Muscle of arm (tissue), 14 donors: ENCODE measurements at places on chromosomes 2 and 18. TPM values are rescaled to one million over a fixed set of nuclear protein-coding genes. Genes with fewer than 3 reads are reported as not detected.

The IL36B gene
- polyA plus RNA-seq: not detected

GRCh38 chr2:105323111-105323510, 6.4 kb downstream of the TGFBRAP1 start:
- no peak for DNase-seq

DNA sequence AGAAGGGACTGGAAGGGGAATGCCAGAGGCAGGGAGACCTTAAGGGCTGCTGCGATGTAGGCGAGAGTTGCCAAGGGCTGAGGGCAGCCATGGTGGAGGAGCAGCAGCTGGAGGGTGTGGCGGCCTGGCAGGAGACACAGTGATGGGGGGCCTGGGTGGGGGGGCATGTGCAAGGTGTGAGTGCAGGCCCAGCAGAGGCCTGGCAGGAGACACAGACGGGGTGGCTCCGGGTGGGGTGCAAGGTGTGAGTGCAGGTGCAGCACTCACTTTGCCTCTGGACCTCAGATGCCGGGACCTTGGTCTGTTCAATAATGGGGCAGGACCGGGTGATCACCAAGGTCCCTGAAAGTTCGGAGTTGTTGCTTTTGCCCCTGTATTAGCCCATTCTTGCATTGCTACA, 76.2 kb upstream of the ODC1 start:
- no peak for DNase-seq

DNA sequence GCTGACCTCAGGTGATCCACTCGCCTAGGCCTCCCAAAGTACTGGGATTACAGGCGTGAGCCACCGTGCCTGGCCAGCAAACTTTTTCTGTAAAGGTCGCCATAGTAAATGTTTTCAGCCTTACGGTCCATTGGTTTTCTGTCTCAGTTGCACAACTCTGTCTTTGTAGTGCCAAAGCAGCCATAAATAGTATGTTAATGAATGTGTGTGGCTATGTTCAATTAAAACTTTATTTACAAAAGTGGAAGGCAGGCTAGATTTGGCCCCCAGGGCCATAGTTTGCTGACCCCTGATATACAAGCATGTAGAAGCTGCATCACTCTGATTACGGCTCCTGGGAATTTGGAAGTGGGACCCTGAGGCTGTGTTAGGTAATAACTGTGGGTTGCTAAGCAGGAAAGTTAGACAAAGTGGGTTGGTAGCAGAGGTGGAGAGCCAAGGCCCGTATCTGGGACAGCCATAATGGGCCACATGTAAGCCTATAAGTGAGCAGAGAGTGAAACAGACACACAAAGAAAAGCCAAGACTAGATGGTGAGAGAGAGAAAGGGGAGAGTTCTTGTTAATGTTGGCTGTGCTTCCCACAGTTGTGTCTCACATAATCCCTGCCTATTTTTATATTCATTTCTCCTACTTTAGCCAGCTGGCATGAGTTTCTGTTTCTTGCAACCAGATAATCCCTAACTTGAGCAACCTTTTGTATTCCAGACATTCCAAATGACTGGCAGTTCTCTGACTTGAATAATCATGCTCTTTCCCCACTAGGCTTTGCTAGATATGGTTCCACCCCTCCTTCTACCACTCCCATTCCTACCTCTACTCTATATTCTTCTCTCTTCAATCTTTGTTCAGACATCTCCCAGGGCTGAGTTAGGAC, 223.3 kb upstream of the STON1 start:
- DNase-seq: no peak

DNA sequence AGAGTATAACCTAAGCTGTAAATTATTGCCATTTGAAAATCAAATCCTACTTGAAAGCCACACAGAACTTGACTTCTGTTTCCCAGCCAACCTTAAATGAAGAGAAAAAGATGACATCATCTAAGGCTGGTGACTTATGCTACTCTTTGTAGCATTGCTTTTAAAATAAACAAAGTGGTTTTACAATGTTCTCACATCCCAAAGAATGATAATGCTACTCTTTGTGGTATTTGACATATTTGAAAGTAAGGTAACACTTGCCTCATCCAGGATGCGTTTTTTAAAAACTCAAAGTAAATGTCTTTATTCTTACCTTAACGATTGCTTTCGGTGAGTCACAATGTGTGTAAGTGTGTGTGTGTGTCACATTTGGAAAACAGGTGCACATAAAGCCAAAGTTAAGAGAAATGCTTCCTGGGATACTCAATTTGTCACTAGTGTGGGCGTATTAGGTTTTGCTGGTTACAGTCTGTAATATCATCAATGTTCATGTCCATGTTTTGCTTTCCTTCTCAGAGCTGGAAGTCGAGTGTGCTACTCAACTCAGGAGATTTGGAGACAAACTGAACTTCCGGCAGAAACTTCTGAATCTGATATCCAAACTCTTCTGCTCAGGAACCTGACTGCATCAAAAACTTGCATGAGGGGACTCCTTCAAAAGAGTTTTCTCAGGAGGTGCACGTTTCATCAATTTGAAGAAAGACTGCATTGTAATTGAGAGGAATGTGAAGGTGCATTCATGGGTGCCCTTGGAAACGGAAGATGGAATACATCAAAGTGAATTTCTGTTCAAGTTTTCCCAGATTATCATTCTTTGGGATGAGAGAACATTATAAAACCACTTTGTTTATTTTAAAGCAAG, 2.6 kb downstream of the PMAIP1 start:
- DNase-seq: no peak

DNA sequence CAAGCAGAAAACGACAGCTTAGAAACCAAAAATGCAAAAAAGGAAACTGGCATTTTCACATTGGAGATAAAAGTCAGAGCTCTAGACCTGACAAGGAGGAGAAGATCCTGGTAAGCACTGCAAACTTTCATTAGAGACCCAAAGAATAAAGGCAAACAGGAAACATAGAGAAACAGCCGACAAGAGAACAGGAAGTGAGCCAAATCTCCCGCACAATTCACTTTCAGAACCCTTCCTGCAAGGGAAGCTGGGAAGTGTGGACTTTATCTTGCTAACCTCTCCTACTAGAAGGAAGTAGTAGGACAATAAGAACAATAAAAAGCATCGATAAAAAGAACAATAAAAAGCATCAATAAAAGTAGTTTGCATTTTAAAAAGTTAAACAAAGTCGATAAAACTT, 417.8 kb upstream of the SPHKAP start:
- no peak for DNase-seq
